ENCODE measurements at places on chromosomes 6 and 20.

DNA sequence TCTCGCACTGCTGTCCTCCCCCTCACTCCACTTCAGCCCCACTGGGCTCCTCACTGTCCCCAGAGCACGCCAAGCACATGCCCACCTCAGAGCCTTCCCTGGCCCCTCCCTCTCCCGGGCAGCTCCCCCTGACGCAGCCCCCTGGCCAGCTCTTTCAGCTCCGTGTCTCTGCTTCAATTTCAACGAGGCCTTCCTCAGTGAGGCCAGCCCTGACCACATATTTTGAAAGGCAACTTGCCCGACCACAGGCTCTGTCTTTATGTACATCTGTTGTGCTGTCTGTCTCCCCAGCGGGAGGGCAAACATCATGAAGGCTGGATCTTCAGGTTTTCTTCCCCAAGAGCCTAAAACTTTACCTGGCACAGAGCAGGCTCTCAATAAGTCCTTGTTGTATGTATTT, 44.6 kb downstream of the JPH2 start:
- DNase-seq = no peak

GRCh38 chr20:45407783-45408645, at the start of gene DBNDD2:
DBNDD2 (plus strand) TSS chr20:45408289; CDS start chr20:45408468, 179 bp downstream.
- no peak for DNase-seq

- no peak for DNase-seq
Measured at GRCh38 chr20:50330504-50331313, 140.1 kb downstream of the CEBPB start.

DNA sequence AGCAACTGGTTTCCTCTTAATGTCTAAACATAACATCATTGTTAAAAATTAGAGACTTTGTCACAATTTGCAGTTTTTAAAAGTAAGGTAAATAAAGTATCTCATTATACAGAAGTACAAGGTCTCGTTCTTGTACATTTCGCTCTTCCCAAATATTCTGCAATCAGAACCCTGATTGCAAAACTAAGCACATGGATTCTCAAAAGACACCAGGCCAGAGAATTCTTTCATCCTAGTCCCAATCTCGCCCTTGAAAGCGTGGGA, 355 bp upstream of the AKAP7 start:
- no peak for DNase-seq

DNA sequence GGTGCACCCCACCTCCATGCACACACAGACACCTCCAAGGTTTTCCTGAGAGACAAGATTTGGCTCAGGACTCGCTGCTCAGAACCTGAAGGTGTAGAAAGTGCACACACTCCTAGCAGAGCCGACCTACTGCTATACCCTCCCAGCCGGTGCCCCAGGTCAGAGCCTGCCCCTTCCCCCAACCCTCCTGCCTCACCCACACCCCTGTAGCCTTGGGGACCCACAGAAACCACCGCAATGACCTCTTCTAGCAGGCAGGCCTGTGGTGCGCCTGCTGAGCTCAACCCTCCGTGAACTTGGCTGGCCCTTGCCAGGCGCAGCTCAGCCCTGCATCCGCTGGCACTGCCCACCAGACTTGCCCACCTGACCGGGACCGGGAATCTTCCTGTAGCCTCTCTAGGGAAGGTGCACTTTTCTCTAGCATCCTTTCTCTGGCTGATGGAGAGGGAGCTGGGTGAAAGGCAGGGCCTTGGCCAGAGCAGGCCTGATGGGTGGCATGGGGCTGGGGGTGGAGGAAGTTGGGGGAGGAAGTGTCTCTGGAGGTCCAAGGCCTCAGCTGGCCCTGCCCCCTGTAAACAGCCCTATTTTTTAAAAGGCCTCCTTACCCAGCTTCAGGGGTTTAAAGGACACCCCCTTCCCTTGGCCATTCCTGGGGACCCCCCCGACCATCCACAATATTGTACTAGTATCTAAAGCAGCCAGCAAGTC, 36.9 kb upstream of the SLCO4A1 start:
- no peak for DNase-seq

DNA sequence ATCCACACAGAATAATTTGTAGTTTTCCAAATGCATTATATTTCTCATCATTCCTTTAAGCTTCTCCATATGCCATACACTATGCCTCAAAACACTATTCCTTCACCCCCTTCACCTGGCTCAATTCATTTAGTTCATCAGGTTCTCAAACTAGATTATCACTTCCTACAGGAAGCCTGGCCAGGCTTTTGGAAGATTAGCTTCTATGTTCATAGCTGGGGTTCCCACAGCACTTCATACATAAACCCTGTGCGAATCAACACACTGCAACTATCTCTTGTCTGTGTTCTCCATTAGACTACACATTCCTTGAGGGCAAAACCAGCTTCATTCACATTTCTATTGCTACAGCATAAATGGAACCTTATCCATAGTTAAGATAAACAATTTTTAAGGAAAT, 40.5 kb upstream of the PLN start:
- DNase-seq = no peak

GRCh38 chr20:38211200-38212097, 46.4 kb upstream of the TGM2 start:
- no peak for DNase-seq

- DNase-seq = no peak
Measured at GRCh38 chr6:73657201-73657600, 3.4 kb upstream of the SLC17A5 start.

- DNase-seq = no peak
Measured at GRCh38 chr6:28442586-28442985, 705 bp downstream of the ZSCAN23 start.

DNA sequence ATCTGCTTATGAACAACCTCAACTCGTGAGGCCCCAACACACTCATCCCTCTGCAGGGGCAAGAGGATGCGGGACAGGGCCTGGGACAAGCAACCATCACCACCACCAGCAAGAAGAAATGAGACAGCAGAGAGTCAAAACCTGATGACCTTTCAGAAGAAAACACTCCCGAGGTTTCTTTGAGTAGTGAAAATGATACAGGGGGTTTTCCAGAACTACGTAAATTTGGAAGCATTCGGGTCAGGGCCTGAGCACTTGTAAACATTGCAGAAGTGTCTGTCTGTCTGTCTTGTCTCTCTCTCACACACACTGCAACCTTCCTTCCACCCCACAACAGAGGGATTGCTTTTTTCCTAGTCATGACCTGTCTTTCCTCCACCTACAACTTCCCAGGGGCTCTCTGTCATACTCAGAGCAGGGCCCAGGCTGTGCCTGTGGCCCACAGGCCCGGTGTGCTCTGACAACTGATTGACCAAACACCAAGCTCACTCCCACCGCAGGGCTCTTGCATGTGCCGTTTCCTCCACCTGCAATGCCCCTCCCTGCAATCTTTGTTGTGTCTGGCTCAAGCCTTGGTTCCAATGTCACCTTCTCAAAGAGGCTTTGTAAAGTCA, 90.9 kb downstream of the BMP7 start:
- no peak for DNase-seq

DNA sequence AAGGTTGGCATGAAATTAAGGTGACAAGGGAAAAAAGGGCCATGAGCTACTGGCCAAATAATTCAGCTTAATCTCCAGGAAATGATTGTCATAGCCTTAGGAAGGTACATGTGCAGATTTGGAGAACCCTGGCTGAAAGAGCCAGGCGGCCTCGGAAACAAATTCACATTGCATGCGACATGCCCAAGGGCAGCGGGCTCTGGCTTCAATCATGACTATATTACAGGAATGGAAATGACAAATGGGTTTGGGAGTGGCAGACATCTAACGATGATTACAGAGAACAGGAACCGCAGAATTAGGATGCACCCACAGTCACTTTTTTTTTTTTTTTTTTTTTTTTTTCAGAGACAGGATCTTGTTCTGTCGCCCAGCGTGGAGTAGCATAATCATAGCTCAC, 112.4 kb upstream of the SALL4 start:
- DNase-seq = no peak

DNA sequence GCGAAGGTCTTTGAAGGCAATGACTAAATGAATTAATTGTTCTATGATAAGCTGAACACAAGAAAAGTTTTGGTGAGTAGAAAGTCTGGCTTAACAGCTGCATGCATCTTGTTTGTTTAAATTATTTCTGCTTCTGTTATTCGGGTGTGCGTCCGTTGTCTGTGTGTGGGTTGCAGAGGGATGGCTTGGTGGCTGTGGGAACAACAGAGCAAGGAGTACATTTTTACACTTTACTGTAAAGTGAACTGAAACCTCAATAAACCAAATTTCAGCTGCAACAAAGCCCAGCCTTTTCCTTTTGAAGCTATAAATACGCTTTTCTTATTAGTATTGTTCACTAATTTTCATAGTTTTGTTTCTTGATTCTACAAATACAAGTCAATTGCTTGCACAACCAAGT, 3.5 kb upstream of the LAMP5 start:
- DNase-seq = no peak

GRCh38 chr6:167416676-167417430, 92.0 kb downstream of the TTLL2 start:
- DNase-seq = no peak

- DNase-seq = peak; percentile 85
Measured at GRCh38 chr6:70371454-70372105, 41.7 kb upstream of the FAM135A start.

DNA sequence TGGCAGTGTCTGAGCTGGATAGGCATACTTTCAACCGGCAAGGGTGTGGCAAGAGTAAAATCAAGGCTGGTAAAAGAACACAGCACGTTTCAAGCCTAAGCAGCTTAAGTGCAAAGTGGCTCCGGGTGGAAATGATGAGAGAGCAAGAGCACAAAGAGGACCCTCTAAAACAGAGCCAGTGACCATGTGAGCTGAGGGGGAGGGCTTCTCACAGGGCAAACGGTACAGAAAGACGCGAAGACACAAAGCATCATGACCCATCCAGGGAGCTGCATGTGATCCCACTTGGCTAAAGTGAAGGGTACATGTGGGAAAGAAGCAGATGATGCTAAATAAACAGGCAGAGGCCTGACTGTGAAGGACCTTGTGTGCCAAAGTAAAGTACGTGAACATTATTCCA, 25.7 kb downstream of the FKBP5 start:
- DNase-seq = peak; percentile 46

GRCh38 chr20:15836634-15837033, 736.6 kb downstream of the KIF16B start:
- no peak for DNase-seq

DNA sequence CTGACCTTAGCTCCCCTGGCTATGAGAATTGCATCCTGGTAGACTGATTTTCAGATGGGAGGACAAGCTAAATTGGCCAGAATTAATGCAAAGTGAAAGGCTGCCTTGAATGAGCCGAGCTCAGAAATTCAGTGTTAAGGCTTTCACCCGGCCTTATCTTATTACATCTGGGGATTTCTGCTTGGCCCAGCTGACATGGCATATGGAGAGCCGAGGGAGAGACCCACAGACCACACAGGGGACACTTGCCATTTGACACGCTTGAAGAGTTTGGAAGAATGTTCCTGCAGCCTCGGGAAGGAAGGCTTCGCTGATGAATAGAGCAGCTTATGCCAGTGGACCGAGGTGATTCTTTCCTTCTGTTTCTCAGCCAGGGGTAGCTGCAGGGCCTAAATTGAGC, 9.0 kb downstream of the MOCS3 start:
- no peak for DNase-seq

DNA sequence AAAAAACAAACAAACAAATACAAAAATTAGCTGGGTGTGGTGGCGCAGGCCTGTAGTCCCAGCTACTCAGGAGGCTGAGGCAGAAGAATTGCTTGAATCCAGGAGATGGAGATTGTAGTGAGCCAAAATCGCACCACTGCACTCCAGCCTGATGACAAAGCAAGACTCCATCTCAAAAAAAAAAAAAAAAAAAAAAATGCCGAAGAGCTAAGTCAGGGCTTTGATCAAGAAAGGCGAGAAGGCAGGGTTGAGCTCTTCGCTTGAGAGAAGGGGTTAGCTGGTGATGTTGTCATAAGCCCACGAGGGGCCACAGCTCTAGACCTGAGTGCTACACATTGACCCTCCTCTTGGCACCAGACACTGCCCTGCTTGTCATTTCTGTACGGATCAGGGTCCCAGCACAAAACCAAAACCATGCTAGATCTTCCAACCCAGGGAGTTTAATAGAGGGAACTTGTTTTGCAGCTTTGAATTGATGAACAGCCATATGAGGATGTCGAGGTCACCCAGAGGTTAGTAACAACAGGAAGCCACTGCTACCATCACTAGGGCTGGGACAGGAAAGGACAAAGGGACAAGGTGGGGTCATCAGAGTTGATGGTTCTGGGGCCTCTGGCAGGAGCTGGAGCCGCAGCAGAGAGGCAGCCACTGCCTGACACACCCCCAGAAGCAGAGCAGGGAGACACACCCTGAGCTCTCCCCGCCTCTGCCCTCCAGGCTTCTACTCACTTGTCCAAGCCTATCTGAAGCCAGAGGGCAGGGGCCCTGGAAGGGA, 122.7 kb downstream of the SNX5 start:
- no peak for DNase-seq

GRCh38 chr20:47024461-47024937, 129.9 kb downstream of the EYA2 start:
- DNase-seq = no peak

DNA sequence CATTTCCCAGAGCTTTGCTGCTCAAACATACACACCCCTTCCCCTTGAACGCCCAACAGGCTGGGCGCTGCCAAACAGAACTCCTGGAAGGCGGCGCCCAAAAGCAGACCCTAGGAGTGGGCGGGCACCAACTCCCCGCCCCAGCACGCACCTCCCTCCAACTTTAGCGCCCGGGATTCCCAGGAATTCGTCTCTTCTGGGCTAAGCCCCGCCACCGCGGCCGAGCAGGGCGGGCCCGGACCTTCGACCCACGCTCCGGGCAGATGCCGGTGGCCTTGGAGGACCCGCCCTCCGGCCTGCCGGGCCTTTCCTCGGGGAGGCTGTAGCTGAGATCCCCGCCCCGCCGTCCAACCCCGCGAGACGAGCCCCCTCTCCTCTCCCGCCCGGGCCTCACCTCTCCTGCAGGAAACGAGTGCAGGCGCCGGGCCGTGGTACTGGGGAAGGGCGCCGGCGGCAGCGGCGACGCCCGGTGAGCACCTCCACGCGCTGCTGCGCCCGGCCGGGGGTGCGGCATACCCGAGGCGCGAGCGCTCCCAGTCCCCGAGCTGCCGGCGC, 659 bp downstream of the MCUR1 start:
- peak; percentile 88 for DNase-seq

GRCh38 chr20:24968278-24968800, 19.3 kb downstream of the CST7 start:
- DNase-seq = no peak

- no peak for DNase-seq
Measured at GRCh38 chr6:25324066-25324762, 45.0 kb downstream of the CARMIL1 start.
